MM.1S (cell line): ENCODE measurements at places on chromosomes 7 and 10.
A peak's percentile ranks its signal among the peaks of the same experiment; 100 is the strongest.

DNA sequence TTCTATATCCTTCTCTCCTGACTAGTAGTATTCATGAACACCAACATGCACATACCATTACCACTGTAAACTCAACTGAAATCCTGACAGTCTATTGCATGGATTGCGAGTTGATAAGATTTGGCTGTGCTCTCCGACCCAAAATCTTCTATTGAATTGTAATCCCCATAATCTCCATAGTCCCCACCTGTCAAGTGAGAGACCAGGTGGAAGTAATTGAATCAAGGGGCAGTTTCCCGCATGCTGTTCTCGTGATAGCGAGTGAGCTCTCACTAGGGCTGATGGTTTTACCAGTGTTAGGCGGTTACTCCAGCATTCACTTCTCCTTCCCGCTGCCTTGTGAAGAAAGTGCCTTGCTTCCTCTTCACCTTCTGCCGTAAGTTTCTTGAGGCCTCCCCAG lies 261.8 kb downstream of the PHF14 start:
- no peak for DNase-seq

- no peak for DNase-seq
These were observed 31.9 kb upstream of the PWWP2B start for GRCh38 chr10:132365102-132365501.

- peak; percentile 88 for DNase-seq
These were observed 4.4 kb downstream of the IFIT3 start for GRCh38 chr10:89332123-89332633.

- no peak for DNase-seq
These were observed 454.9 kb downstream of the ADRA2A start for GRCh38 chr10:111531690-111532089.

- DNase-seq: no peak
These were observed 154.6 kb upstream of the TARP start for GRCh38 chr7:38428041-38428440.

- no peak for DNase-seq
These were observed 10.0 kb upstream of the DUSP5 start for GRCh38 chr10:110487411-110488331.

DNA sequence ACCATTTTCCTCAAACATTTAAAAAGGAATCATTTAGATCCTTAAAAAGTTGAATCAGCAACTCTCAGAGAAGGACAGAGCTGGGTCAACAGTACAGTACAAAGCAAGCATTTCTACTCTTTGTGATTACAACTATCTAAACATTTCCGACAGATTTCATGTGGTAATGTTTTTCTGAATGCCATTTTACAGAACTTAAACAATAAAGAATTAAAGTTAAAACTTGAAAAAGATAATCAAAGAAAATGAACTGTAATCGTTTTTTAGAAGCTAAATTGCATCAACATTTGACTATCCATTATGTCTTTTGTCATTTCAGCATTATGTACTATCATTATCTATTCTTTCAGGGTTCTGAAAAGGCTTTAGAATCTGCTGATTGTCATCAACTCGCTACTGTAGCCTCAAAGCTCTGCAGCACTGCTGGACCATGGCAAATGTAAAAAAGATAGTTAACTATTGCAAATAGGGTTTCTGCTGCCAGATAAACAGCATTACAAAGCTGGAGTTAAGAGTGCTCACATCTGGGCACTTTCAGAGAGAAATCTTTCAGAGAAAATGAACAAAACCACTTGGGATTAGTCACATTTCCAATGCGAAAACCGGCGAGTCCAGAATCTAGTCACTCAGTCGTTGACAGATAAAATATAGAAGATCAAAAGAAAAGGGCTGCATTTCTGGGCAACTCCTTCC lies 160.4 kb upstream of the LAMB4 start:
- no peak for DNase-seq

- DNase-seq: no peak
These were observed 161.5 kb downstream of the FGFR2 start for GRCh38 chr10:121436630-121437341.

GRCh38 chr7:50724526-50725520 lies 57.9 kb downstream of the GRB10 start:
- no peak for DNase-seq

- no peak for DNase-seq
These were observed 269.0 kb downstream of the ARHGAP12 start for GRCh38 chr10:31659665-31660064.

- DNase-seq: no peak
These were observed 64.4 kb downstream of the SEPTIN7 start for GRCh38 chr7:35865287-35865686.

GRCh38 chr10:124279298-124279697 lies 139.4 kb downstream of the OAT start:
- DNase-seq: no peak

- DNase-seq: no peak
These were observed 45.5 kb downstream of the MYOF start for GRCh38 chr10:93436591-93437085.

- DNase-seq: no peak
These were observed 99.4 kb upstream of the TNS3 start for GRCh38 chr7:47681249-47681810.

DNA sequence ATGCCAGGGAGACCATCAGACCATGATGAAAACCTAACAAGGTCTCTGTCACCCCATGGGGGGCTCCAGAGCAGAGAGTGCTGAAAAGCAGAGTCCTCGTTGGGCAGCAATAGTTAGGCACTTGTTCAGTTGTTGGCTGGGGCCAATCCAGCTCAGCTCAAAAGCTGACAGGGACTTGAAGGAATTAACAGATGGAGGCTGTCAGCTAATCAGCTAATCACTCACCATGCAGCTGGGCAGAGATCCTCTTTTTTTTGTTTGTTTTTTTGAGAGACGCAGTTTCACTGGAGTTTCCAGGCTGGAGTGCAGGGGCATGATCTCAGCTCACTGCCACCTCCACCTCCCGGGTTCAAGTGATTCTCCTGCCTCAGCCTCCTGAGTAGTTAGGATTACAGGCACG lies 18.1 kb downstream of the CEP55 start:
- no peak for DNase-seq

GRCh38 chr7:6162650-6163366 lies 109.6 kb downstream of the CYTH3 start:
- peak; percentile 81 for DNase-seq

- no peak for DNase-seq
These were observed 22.8 kb downstream of the HEPACAM2 start for GRCh38 chr7:93203496-93203895.

DNA sequence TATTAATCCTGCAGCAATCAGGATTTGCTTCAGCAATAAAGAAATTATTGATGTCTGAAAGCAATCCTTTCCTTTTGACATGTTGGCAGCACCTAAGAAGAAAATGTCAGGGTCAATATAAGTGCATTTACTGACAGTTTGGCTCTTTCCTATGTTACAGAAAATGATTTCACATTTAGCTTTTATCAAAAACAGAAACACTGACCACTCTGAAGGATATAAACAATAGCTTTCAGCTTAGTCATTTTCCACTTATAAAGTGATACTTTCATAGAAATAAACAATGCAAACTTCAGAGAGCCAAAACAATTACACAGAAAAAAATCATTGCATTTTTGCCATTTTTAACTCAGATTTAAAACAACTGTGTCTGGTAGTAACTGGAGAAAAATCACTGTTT lies 325.6 kb upstream of the KAT6B start:
- DNase-seq: no peak

- no peak for DNase-seq
These were observed 108.3 kb downstream of the ZMIZ1 start for GRCh38 chr10:79176949-79177602.

DNA sequence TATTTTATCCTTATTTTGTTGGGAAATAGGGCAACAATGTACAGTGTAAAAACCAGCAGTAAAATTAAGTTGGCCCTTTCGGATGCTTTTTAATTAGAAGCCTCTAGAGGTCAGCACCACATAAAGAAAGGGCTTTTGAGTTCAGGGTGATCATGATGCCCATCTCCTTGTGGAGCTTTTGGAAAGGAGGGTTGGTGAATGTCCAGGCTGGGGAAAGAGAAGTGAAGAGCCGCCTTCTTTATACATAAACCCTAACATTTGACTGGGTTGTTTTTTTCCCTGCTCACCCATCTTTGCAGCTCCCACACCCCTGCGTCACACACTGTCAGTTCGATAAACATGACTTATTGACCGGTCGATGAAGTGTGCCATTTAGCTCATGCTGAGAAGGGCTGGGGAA lies 29.8 kb downstream of the MTURN start:
- peak; percentile 63 for DNase-seq

- no peak for DNase-seq
These were observed 584 bp upstream of the GARS1 start for GRCh38 chr7:30594048-30594539.

GRCh38 chr7:22607180-22607579 lies 107.2 kb upstream of the STEAP1B start:
- no peak for DNase-seq

GRCh38 chr7:27677912-27678612 lies 15.4 kb upstream of the HIBADH start:
- no peak for DNase-seq

GRCh38 chr10:113753020-113753692 lies 1.7 kb downstream of the PLEKHS1 start:
- no peak for DNase-seq

DNA sequence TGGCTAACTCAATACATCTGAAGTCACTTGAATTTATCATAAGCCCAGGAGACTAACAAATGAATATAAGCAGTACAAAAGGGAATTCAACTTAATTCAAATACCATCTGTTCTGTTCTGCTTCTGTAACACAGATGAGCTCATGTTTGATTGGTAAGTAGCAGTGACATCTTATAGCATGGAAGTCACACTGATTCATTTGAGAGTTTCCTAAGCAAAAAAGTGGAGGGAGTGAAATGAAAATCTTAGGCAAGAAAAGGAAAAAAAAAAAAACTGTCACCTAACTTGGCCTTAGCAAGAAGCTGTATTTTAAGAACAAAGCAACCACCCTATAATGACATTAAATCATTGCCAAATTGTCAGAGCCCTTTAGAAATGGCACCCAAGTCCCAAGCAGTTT lies 49.5 kb downstream of the SMURF1 start:
- DNase-seq: no peak
